ENCODE measurements at places on chromosomes 7 and 10.

GRCh38 chr7:33350577-33350976 lies 221.2 kb downstream of the BBS9 start:
- DNase-seq: no peak

- DNase-seq: no peak
Measured at GRCh38 chr10:129532838-129533237, 65.8 kb downstream of the MGMT start.

DNA sequence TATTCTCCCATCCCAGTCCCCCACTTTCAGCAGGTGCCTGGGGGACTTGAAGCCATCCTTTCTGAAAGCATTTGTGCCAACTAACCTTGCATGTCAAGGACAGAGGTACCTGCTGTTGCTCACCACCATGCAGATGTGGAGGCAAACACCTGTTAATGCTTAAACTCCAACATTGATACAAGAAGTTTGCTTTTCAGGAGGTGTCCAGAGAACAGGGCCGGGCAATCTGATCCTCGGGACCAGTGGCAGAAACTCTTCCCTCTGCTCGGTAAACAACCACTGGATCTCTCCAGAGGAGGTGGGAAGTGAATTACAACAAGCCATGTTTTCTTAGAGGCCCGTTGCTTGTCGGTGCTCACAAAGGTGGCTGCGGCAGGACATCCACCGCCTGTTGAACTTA lies 54.7 kb downstream of the FGFR2 start:
- DNase-seq: no peak

- DNase-seq: no peak
Measured at GRCh38 chr10:43479275-43479674, 42.4 kb downstream of the ZNF487 start.

DNA sequence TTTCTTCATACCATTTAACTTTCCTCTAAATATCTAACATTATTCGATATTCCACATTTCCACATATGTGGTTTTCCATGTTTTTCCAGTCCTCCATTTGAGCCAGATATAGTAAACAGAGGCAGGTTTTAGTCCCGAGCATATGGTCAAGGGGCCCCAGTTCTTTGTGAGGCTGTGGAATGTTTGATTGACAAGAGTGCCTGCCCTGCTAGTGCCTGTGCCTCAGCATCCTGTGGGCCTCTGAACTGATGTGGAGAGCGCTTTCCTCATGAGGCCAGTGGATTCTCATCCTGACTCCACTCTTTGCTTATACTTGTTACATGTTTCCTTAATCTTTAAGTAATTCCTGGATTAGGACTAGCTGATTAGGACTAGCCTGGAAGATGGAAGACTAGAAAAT lies 58.8 kb downstream of the POM121L12 start:
- no peak for DNase-seq

DNA sequence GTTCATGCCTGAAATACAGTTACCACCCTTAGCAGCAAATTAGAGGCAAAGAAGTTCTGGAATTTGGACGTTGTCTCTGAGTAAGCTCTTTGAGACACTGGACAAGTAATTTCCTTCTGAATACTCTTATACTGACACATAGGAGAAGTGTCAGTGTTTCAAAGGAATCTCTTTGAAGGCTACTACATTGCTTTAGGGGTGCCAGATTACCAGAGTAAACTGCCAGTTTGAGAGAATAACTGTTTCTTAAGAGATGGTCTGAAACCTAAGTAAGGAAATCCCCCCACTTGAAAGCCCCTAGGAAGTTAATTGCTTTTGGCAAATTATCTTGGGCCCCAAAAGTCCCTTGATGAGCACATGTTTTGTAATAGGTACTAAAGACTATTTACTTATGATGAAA lies 3.4 kb downstream of the FAS start:
- no peak for DNase-seq

DNA sequence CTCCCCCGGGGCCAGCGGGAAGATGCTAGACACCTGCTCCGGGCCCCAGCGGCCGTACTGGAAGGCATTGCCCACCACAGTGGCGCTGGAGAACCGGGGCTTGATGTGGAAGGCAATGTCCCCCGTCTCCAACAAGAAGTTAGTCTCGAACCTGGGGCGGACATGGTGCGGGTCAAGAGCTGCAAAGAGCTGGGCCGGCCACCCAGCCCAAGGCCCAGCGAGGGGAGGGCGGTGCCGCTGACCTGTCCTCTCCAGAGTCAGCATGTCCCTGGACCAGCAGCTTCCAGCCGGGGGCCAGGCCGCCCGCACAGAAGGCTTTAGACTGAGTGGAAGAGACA lies 551 bp downstream of the GRIFIN start:
- no peak for DNase-seq

DNA sequence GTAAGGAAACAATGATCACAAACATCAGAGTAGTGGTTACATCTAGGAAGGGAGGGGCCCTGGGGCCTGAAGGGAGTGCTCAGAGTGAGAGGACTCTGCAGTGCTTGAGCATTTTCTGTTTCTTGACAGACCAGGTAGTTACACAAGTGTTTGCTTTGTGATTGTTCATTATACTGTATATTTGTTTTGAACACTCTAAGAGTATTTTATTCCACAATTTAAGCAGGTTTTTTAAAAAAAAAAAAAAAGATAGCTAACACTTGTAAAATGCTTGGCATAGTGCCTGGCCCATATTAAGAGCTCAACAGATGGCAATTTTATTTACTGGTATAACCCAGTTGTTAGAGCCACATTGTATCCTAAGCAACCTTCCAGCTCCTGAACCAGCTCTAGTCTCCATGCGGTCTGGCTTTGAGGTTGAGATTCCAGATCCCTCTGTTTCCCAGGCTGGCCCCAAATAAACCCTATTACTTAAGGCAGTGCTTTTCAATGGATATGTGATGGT lies 20.1 kb upstream of the ATXN7L1 start:
- no peak for DNase-seq

- DNase-seq: no peak
Measured at GRCh38 chr10:624605-625332, 64.7 kb downstream of the DIP2C start.
